ENCODE measurements at places on chromosomes 6 and 20.

- no peak for DNase-seq
Observed at GRCh38 chr6:38012573-38012972, 193.0 kb downstream of the ZFAND3 start.

DNA sequence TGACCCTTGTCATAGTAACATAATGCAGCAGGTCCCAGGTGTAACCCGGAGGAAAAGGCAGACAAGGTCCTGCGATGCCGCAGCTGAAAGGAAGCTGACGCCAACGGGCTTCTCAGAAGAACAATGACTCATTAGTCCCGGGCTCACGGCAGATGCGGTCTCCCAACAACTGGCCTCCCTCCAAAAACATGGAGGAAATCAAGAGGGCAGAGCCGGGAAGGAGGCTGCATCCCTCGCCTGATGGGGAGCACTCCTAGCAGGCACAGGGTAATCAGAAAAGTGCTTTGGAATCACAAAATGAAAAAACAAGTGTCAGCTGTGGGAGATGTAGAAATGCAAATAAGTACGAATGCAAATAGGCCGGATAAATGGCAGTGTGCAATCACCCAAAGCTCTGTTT, 165.2 kb upstream of the AGPAT4 start:
- DNase-seq: no peak

- no peak for DNase-seq
Observed at GRCh38 chr6:68697394-68697793, 62.3 kb downstream of the ADGRB3 start.

- no peak for DNase-seq
Observed at GRCh38 chr6:153208706-153209105, 77.6 kb upstream of the RGS17 start.

DNA sequence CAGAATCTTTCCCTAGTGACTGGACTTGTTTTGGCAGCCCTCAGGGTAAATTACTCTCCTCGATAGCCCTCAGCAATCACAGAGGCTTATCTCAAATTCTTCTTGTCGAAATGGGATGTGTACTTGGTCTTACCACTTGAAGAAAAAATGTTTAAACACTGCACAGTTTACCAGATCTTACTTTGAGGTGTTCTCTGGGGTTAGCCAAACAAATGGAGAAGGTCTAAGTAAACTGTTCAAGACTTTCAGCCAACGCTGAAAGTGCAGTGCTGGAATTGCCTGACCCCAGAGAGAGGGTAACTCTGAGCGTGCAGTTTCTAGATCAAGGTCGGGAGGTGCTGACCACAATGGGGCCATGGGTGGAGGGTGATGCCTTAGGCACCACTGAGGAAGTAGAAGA, 39.2 kb downstream of the MYLIP start:
- no peak for DNase-seq

- no peak for DNase-seq
Observed at GRCh38 chr6:157651731-157652490, 171.1 kb upstream of the SNX9 start.

DNA sequence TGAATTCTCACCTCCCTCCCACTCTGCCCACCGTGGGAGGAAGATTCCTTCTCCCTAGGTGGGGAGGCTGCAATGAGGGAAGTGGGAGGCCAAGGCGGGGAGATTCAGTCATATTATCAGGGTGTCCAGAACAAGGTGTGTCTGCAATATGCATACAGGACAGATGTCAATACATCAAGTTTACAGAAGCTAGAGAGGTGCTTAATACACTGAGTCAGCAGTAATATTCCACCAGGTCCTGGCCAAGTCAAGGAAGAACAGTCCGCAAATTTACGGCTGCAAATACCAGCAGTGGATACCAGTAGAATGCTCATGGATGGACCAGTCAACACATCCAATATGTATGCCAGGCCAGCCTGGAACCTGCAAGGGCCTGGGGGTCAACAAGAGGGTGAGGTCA, 119.0 kb downstream of the MCHR2 start:
- DNase-seq: no peak

Measured in neuronal stem cell (in vitro differentiated cells).